ENCODE measurements at places on chromosomes 2 and 18.

DNA sequence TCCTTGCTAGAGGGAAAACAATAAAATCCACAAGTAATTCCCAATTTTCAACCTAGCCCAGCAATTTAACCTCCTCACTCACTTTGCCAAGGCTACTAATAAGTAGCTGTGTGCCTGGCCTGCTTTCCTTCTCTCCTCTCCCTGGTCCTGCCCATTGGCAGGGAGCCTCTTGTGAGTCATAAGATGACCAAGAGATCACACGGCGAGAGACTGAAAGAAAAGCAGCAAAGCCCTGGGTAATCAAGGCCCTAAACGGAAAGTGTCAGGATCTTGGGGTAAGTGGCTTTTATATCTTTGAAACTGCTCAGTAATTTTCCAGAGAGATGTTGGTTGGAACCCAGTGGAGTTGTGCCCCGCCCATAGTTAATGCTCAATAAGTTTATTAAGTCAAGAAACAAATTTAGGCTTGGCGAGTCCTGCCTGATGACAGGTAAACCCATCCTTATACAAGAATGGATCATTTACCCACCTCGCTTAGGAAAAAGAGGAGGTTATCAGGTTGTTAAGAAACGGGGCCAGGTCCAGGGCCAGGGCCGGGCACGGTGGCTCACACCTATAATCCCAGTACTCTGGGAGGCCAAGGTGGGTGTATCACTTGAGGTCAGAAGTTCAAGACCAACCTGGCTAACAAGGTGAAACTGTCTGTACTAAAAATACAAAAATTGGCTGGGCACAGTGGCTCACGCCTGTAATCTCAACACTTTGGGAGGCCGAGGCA is 10.0 kb upstream of the ADAM17 start:
- DNase-seq, result no peak

GRCh38 chr2:67836866-67837265 is 225.9 kb downstream of the C1D start:
- no peak for DNase-seq

GRCh38 chr2:195352581-195352980 is 304.4 kb upstream of the SLC39A10 start:
- no peak for DNase-seq

- DNase-seq, result no peak
Observed at GRCh38 chr2:5144159-5144558, 548.0 kb upstream of the SOX11 start.

DNA sequence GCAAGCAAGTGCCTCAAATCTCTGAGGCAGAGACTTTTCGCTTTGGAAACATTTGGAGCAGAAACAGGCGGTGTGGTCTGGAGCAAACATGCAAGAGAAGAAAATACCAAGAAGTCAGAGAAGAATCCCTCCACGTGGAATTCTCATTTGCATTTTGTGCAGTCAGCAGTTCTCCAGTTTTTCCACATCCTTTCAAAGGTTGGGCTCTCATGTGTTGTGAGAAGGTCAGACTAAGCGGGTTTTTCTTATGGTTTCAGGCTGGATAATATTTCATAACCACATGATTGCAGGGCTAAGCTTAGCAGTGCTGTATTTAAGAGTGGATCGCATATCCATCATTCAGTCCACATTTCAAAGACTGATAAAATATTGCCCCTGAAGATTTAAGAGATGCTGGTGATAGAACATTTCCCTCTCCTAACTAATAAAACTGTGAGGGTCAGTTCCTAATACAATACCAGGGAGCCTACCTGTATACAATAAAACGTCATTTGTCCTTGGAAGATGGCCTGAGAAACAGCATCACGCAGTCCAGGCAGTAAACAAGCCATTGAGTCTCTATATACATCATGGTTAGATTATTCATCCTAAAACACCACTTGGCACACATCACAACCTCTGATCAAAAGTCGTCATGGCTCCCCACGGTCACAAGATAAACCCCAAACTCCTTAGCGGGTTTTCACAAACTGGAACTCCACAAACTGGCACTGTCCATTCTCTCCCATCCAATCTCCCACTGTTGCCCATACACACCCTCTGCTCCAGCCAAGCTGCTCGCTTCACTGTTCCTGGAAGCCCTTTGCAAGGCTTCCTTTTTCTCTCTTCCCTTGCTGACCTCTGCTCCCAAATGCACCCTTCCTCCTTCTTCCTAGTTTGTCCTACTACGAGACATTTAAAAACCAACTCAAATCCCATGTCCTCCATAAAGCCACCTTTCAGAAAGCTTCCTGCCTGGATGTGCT is 31.5 kb downstream of the ANKRD44 start:
- DNase-seq, result no peak

DNA sequence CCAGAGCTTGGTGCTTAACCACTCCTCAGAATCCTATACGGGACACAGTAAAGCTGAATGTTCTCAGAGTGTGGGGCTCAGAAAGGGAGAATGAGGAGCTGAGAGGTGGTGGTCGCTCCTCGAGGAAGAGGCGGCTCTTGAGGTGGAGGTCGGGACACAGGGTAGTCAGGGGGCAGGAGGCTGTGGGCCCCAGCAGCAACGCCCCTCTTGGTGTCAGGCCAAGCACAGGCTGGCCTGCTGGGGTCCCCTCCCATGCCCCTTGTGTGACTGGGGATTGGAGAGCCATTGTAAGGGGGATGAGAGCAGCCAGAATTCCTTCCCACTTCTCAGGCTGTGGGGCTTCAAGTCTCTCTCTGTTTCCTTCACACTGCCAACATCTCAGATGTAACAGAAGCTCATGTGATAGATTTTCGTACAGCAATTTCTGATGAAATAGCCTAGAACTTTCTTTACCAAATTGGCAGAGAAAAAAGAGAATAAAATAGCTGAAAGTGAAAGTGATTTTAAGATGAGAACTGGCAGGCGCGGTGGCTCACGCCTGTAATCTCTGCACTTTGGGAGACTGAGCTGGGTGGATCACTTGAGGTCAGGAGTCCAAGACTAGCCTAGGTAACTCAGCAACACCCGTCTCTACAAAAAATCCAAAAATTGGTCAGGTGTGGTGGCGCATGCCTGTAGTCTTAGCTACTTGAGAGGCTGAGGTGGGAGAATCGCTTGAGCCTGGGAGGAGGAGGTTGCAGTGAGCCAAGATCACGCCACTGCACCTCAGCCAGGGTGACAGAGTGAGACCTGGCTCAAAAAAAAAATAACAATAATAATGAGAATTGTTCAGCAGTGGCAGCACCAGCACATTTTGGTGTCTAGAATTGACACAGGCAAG is 61.1 kb upstream of the RPL31 start:
- DNase-seq, result no peak

- DNase-seq, result no peak
Observed at GRCh38 chr2:168025487-168026202, 221.8 kb downstream of the STK39 start.

GRCh38 chr2:215269397-215270117 is 42.3 kb upstream of the ATIC start:
- DNase-seq, result peak; percentile 46

DNA sequence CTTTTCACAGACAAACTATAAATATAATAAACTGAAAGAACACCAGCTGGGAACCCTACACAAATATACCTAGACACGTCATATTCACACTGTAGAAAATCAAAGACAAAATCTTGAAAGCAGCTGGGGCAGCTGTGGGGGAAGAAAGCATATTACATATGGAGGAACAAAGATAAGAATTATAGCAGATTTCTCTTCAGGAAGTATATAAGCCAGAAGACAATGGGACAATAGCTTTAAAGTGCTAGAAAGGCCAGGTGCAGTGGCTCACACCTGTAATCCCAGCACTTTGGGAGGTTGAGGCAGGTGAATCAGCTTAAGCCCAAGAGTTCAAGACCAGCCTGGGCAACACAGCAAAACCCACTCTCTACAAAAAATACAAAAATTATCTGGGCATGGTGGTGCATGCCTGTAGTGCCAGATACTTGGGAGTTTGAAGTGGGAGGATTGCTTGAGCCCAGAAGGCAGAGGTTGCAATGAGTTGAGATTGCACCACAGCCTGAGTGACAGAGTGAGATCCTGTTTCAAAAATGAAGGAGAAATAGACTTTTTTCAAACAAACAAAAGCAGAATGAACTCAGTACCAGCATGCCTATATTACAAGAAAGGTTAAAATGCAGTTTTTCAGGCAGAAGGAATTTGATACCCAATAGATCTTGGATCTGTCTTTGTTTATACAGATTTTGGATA is 26.8 kb upstream of the ERCC3 start:
- DNase-seq, result no peak

- no peak for DNase-seq
Observed at GRCh38 chr2:122239440-122239839, 484.0 kb downstream of the TSN start.

GRCh38 chr2:166331468-166331867 is 44.3 kb downstream of the SCN9A start:
- no peak for DNase-seq

- no peak for DNase-seq
Observed at GRCh38 chr18:62332964-62333695, 8.0 kb downstream of the TNFRSF11A start.

DNA sequence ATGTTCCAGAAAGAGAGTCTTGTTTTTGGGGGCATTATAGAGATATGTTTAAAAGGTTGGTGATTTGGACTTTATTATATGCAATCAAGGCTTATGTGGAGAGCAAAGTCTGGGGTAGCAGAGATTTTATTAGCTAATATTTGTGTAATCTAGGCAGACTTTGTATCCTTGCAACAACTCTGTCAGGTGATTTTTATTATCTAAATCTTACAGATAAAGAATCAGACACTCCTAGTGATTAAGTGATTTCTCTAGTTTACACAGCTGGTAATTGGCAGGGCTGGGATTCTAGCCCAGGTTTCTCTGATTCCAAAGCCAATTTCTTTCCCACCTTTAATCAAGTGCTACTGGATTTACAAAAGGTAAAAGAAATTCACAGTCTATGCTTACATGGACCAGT is 33.3 kb upstream of the NCK2 start:
- DNase-seq, result no peak

GRCh38 chr2:111049792-111050640 is 70.7 kb upstream of the BCL2L11 start:
- no peak for DNase-seq

DNA sequence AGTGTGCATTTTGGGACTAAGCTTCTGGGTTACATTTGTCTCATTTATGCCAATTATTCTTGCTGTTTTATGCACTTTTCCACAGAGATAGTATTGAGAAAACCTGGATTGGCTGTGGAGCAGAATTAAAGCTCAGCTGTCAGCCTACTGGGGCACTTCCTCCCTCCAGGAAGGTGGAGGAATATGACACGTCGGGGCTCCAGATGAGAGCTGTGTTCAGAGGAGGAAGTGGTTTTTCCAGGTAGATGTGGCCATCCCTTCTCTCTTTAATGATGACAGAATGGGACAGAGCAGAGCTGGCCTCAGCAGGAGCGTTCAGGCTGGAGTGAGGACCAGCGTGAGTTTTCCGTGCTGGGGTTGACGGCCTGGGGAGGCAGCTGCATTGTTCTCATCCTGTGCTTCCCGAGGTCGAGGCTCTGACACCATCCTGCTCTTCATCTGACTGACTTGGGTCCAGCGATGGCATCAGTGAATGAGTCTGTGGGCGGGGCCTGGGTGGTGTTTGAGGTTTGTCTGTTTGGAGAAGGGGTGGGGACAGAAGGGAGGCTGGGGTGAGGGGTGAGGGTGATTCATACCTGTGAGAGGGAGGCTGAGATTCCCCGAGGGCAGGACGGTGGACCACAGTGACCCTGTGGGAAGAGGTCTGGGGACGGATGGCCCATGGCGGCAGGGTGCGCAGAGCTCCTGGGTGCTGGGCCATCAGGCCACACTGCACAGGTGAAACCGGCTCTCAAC is 207.0 kb downstream of the LDLRAD4 start:
- DNase-seq, result no peak

- DNase-seq, result no peak
Observed at GRCh38 chr18:49172246-49172645, 221.5 kb upstream of the SMAD7 start.

DNA sequence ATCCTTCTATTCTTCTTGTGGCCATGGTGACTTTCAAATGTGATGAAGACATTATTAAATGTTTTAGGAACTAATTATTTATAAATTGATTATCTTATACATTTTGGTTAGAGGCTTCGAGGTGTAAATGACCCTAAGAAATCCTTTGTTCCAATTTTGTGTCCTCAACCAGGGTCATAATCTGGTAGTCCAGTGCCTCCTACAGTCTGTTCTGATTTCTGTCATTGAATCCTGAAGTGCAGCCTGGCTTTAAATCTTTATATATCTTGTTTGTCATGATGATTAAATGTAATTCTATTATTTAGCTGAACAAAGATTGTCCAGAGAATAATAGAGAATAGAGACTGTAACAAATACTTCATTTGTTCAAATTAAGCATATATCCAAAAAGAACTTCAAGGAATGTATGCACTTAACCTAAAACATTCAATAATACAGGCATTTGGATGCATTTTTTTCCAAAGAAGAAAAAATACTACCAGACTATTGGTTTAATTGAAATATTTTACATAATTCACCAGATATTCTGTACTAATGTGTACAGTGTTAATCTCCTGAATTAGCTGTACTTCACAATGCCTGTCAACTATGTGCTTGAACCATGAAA is 89.8 kb downstream of the PRPF40A start:
- no peak for DNase-seq

DNA sequence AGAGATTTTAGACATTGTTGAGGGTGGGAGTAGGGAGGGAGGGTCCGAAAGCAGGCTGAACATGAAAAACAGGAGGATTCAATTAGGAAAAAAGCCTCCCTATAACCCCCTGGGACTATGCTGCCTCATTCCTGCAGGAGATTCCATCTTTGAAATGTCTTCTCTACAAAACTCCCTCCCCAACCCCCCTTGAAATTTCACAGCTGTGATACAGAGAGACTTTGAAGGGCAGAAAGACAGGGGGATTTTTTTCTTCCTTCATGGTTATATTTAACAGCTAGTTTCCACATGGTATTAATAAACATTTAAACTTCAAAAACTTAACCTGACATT is 57.6 kb downstream of the TRIB2 start:
- DNase-seq, result no peak

GRCh38 chr18:49935215-49935614 is 121.9 kb upstream of the ACAA2 start:
- no peak for DNase-seq

DNA sequence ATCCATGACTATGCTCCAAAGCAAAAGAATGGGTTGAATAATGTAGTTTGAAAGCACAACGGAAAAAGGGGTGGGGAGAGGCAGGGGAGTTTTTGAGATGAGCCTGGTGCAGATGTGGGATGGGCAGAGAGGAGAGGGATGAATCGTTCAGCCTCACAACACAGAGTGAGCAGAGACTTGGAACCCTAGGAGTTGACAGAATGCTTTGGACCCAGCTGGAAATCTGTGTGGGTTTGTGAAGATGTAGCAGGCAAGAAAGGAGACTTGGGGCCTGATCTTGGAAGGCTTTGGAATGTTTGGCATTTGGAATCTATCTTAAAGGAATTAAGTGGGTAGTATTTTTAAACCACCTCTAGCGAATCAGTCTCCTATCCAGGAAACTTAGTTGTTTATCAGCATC is 66.0 kb upstream of the KCTD1 start:
- no peak for DNase-seq
